ENCODE measurements at places on chromosomes 7 and 10.

- DNase-seq = no peak
Observed at GRCh38 chr10:100346351-100346764, 675 bp upstream of the SCD start.

DNA sequence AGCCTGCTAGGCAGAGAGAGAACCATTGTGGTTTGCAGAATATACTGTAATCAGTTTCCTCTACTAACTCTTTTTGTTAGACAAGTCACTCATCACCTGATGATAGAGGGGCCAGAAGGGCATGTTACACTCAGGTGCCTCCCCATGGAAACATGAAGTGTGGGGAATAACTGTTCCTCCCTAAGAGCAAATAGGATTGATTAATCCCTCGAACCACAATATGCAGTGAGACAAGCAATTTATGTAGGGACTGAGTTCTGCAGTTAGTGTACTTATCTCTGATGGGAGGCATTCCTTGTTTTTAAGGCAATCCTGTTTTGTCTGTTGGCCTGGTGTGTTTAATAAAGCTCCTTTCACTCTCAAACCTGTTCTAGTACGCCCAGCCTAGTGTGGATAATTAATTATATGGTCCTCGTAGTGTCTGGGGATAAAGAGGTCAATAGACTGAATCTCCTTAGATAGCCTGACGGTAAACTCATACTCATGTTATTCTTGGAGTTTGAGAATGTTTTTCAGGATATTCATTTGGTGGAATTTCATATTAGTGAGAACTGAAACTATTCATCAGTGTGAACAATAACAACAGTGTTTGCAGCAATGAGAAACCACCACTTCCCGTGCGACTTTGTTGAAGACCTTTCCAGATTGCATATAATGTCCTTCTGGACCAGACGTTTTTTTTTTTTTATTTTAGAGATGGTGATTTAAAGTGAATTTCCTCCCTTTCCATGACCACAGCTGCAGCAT is 344.8 kb upstream of the FZD8 start:
- no peak for DNase-seq

DNA sequence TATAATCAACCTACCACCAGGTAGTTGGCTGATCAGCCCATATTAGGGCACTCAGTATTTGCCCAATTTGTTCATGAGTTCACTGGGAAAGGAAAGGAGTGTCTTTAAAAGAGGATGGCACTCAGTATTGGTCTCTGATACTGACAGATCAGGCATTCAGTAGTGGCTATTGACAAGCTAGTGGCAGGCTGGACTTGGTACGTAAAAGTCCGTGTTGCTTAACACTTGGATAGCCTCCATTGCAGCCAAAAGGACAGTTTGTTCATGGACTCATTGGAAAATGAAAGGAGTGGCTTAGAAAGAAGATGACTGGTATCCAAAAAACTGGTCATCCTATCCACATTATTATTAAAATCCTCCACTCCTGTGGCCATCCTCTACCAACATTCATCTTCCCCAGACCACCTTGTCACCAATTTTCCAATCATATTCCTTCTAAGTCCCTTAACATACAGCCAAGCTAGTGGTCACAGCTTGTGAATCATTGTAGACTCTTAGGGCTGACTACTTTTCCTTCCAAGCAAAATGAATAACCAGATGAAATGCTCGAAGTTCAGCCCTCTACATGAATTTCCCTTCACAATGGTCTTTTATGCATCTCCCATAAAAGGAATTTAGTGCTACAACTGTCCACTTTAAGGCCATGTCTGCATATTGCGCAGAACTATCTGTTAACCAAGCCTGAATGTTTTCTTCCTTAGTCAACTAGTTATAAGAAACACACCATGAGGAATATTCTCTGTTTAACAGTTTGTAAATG is 78.6 kb upstream of the MAGI2 start:
- DNase-seq = no peak

GRCh38 chr10:43679509-43679908 is 30.8 kb upstream of the ZNF32 start:
- peak; percentile 21 for DNase-seq

DNA sequence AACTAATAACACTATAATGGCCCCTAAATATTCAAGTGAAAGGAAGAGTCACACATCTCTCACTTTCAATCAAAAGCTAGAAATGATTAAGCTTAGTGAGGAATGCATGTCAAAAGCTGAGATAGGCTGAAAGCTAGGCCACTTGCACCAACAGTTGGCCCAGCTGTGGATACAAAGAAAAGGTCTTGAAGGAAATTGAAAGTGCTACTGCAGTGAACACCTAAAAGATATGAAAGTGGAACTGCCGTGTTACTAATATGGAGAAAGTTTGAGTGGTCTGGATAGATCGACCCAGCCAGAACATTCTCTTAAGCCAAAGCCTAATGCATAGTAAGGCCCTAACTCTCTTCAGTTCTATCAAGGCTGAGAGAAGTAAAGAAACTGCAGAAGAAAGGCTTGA is 12.1 kb upstream of the SNX13 start:
- no peak for DNase-seq
